ENCODE measurements at places on chromosomes 2 and 18.

DNA sequence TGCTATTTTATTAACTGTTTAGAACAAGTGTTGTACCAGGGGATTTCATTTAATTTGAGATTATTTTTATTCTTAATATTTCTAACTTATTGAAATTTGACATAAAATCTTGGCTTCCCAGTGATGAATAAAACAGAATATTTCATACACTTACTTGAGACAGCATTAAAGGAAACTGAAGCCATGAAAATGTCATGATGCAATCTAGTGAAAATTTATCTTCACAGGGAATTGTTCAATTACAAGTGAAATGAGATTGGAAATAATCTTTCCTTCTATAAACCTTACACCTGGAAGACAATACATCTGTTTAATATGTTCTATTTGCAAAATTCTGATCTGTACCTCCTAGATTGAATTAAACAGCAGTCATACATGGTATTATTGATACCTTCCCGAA is 511.0 kb upstream of the CDH7 start:
- no peak for DNase-seq

DNA sequence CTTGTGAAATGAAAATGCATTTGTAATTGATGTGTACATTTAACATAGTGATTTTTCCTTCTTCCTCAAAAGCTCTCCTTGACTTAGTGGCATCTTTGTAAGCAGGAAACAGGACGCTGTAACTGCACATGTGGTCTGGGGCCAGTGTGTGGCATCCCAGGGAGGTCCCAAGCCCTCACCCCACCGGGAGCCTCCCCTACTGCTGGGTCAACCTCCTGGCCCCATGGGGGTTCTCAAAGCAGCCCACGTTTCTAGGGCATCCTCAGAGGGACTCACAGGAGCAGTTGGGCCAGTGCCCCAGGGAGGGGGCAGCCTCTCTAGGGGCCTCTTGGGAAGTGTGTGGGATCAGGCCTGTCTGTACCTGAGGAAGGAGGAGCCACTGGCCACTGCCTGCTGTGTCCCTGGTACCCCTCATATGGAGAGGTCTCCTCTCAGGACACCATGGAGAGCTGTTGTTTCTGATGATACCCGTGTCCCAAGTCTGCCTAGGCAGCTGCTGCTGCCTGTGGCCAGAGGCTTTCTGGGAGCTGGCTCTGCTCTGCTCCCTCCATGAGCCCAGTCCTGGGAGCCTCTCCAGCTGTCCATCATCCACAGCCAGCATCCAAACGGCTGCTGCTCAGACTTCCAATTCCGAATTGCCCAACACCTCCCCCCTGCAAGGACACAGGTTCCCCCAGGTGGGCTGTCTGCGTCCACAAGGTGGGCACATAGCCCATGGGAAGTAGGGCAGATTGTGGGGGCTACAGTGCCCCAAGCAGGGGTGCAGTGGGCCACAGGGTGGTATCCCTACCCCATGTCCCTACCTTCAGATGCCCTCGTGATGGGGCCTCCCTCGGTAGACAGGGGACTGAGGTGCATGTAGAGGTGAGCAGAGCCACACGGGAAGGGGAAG is 13.4 kb downstream of the ARHGEF4 start:
- no peak for DNase-seq

GRCh38 chr2:134712736-134713135 is 6.1 kb downstream of the TMEM163 start:
- no peak for DNase-seq

GRCh38 chr2:86634352-86634751 is 10.7 kb upstream of the RNF103 start:
- DNase-seq = no peak

GRCh38 chr2:112625474-112626114 is 20.1 kb upstream of the SLC20A1 start:
- no peak for DNase-seq

- DNase-seq = no peak
Measured at GRCh38 chr2:120794716-120795115, 59.0 kb downstream of the GLI2 start.

DNA sequence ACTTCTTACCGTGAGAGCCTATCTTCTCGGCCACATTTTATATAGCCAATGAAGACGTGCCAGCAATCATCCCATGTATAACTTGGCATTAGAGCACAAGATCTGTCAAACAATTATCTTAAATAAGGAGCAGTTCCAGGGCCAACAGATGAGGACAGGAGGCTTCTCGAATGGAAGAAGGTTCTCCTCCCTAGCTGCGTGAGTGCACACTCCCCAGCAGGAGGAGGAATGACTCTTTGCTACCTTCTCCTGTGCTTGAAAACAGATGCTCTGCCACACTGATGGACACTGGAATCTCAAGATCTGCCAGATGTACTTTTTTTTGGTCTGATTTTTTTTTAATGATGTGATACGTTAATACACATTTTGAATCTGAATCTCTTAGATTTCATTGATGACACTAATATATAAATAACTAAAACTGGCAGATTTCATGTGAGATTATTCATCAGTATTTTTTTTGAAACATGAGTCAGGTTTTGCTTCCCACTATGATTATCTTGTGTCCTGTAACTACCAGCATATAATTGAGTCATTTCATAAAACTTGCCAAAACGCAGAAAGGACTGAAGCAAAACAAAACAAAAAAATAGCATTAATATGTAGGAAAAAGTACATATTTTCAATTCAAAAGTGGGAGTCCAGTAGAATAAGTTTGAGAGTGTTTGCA is 626 bp upstream of the VIT start:
- no peak for DNase-seq

DNA sequence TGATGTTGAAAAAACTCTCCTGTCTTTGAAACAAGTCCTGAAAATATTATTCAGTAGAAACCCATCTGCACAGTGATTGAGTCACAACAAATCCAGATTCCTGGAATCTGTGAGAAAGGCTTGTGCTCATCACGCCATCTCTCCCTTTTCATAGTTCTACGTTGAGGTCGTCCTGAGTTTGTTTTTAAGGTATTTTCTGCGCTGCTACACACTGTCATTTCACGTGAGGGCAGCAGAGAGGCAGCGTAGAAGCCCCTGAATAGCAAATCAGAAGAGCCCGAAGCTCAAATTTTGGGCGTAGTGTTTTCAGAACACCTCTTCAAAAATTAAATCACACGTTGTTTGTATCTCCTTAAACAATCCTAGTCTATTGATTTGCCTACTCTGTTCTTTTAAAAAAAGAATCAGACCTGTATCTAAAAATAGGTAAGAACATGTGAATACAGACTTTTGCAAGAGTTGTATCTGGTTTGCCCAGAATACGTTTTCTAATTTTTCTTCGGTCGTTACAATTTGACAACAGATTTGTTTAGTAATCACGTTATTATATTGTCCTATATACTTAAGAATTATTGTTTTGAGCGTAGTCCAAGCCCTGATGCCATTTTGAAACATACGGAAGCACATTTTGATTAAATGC is 61.6 kb upstream of the SLC38A11 start:
- DNase-seq = no peak

DNA sequence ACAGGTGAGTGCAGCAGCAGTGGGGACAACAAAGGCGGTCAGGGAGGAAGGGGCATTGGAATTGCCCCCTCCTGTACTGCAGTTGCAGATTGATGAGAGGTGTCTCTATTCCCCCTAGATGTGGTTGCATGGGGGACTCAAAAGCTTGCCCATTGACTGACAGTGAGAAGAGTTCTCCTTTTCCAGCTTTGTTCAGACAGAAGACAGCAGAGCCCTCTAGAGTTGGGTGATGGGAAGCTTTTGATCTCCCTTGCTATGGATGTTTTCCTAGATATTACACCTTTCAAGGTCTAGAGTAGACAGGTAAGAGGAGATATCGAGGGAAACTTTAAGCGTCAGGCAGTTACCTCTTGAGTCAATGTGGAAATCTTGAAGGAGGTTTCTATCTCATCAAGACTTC is 2.9 kb downstream of the PROKR1 start:
- no peak for DNase-seq

GRCh38 chr2:241953324-241953928 is 83.9 kb downstream of the RTP5 start:
- no peak for DNase-seq

GRCh38 chr18:35508030-35508429 is 10.3 kb upstream of the INO80C start:
- no peak for DNase-seq

DNA sequence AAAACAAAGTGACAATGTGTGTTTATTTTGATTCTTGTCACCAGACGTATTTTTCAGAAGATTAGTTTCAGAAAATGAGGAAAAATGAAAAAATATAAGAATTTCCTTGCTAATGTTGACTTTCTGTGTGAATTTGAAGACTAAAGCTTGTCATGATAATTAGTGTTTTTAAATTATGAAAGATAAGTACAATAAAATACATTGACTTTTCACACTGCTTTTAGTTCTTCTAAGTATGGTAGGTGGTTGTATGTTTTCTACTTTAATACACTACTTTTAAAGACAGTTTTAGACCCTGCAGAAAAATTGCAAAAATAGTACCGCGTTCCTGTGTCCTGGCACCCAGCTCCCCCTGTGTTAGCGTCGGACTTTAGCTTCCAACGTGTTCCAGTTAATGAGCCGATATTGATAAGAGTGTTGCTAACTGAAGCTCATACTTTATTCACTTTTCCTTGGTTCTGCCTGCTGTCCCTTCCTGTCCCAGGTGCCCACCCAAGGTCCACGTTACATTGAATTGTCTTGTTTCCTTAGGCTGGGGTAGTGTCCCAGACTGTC is 695 bp downstream of the RBFA start:
- DNase-seq = no peak

DNA sequence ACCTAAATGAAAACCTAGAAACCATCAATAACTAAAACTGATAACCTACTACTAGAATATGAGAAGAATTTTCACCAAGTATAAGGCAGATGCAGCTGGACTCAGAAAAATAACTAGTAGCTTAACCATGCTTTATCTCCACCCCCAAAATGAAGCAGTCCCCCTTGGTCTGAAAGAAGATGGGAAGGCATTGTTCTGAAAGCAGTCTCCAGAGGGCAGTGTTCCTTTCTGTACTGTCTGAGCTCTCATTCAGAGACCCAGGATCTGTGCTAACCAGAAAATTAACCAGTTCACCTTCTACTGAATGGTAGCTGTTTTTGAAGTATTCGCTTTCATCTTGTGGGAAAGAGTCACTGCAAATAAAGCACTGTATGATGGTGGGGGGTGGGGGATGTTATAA is 273.0 kb downstream of the PDE11A start:
- DNase-seq = no peak

Measured in stimulated activated CD8-positive, alpha-beta memory T cell treated with anti-CD3 and anti-CD28 coated beads, Interleukin-15, amount 100 ng/mL, for 24 hours (primary cell).